ENCODE measurements at places on chromosomes 16 and 17.

- peak; percentile 86 for DNase-seq
Observed at GRCh38 chr17:78375401-78376151, 2.9 kb upstream of the PGS1 start.

DNA sequence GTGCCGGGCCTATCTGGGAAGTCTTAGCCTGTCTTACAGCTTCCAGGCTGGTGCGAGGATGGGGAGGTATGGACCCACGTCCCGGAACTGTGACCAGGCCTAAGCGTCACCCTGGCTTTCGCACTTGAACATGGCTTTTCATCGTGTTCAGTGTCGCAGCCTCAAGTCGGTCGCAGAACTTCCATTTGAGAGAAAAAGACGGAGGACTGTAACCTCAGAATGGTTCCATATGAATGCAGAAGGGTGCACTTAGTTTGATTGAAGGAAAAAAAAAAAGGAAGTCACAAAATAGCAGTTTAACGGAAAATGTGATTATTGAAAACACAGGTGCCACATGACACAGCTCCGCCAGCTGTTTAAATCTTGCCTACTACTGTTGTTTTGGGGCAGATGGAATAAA is 30.2 kb upstream of the JPT2 start:
- no peak for DNase-seq

- peak; percentile 54 for DNase-seq
Observed at GRCh38 chr16:47888142-47888541, 267.7 kb downstream of the ABCC12 start.

- DNase-seq: no peak
Observed at GRCh38 chr17:34114174-34114573, 140.9 kb upstream of the CCL2 start.

- DNase-seq: no peak
Observed at GRCh38 chr16:24699151-24699723, 30.2 kb upstream of the TNRC6A start.

DNA sequence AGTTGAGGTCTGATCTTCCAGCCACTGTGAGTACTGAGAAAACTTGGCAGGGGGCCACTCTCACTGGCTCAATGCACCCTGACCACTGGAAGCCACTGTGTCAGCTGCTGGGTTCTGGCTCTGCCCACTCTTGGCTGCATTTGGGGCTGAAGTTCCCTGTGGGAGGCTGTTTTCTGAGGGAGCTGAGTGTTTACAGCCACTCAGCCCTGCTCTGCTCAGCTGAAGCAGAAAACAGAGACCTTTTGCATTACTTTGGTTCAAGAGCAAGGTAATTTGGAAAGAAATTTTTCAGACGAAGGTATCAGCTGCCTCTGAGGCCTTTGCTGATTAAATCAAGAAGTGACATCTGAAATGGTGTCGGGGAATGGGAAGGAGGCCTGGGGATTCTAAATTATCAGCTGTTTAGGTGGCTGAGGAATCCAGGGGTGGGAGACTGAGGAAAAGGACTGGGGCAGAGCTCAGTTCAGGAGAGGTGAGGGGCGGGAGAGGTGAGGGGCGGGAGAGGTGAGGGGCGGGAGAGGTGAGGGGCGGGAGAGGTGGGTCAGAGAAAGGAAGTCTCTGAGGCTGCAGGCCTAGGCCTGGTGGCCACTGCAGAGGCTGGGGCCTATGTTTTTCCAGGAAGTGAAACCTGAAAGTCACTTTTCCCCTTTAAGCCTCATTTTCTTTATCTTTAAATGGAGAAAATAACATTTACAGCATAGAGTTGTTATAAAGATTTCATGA is at the start of gene ACSM5:
Gene ACSM5 (plus strand): TSS at position 137 of the 723 bp plus-strand sequence. CDS start 1,951 bp downstream, outside the sequence.
- no peak for DNase-seq

DNA sequence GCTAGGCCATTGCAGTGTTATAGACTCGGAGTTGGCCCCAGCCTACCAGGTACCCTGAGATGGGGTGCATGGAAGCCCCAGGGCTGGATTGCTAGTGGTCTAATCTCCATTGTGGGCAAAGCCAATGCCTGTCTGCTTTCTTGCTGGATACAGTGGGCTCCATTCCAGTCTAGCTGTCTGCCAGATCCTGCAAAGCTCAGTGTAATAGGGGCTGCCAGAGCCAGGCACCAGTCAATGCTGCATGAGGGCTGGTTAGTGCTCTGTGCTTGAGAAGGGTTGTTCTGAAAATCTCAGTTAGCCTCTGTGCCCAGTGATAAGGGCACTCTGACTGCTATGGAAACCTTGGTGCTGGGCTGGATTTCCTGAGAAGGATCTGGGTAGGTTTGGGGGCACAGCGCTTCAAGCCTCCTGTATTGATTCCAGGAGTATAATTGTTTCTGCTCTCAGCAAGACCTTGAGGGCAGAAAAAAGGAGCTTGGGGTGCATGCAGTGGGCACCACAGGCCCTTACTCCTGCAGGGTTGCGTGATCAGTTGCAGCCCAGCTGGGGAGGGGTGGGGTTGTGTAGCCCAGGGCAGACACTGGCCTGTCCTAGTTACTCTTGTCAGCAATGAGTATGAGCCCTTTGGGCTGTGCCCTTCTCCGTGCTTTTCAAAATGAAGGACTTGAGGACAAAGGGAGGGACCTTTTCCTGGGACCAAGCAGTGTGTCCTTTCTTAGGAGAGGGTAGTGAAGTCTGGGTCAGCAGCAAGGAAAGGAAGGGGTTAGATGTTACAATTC is 19.0 kb downstream of the SMPD3 start:
- no peak for DNase-seq

GRCh38 chr17:82301916-82302567 is 15.4 kb downstream of the CD7 start:
- DNase-seq: no peak

DNA sequence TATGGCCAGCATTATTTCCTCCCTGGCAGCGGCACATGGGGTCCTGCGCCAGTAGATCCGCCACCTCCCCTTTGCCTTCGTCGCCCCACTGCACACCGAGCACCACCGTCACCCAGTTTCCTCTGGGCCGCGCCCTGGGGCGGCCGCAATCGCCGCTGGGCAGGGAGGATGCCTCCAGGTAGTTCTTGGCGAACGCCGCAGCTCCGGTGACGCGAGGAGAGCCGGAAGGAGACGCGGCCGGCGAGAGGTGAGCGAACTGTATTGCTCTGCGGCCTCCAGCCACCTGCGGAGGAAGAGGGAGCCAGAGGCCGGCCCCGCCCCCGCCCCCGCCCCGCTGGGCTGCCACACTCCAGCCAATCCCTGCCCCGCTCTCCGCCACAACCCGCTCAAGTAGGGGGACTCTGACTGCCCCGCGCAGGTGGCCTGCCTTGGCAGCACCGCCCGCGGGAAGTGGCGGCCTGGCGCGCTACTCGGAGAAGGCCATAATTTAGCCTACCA is 11.8 kb upstream of the SLFN13 start:
- DNase-seq: no peak

DNA sequence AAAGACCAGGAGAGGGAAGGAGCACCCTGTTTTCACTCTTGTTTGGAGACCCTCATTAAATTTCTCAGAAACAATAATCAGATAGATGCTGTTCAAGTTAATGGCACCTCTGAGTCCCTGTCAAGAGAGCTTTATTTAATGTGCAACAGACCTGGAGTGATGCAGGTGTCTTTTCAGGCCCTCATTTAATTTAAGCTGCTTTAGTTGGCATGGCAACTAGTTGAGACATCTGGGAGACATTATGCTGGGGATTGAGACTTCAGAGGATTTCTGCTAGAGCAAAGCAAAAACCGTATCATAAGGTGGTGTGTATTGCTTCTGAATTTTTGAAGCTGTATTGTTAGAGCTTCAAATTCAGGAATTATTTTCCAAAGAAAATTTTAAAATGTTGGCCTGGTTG is 108.5 kb downstream of the NLK start:
- no peak for DNase-seq

DNA sequence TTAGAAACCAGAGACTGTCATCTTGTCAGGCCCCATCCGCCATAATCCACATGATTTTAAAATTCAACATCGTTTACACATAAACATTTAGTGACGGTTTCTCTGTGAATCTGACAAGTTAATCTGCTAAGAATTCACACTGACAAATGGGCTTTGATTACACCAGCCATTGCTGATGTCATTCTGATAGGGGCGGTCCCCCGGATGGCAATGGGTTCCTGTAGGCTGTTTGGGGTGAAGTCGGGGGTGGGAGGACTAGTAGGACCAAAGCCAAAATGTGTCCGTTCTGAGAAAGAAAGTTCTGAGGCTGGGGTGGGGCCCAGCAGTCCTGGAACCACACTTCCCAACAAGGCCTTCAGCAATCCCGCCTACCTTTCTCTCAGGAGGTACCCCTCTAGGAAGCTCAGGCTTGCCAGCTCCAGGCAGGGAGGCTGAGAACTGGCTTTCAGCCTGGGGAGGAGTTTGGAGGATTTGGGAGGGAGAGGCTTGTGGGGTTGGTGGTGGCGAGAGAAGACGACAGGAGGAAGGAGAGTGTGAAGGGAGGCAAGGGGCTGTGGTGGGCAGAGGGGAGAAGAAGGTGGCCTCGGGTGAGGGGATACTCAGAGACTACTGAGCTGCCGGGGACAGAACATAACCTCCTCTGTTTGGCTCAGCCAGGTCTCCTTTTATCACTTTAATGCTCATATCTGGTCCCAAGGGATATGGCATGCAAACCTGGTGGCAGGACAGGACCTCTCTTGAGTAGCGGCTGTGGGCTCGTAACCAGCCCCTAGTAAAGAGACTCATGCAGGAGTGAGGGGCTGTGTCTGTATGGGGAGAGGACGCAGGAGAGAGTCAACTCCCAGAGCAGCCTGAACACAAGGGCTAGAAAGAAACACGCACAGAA is 8.6 kb downstream of the HIC1 start:
- DNase-seq: no peak

DNA sequence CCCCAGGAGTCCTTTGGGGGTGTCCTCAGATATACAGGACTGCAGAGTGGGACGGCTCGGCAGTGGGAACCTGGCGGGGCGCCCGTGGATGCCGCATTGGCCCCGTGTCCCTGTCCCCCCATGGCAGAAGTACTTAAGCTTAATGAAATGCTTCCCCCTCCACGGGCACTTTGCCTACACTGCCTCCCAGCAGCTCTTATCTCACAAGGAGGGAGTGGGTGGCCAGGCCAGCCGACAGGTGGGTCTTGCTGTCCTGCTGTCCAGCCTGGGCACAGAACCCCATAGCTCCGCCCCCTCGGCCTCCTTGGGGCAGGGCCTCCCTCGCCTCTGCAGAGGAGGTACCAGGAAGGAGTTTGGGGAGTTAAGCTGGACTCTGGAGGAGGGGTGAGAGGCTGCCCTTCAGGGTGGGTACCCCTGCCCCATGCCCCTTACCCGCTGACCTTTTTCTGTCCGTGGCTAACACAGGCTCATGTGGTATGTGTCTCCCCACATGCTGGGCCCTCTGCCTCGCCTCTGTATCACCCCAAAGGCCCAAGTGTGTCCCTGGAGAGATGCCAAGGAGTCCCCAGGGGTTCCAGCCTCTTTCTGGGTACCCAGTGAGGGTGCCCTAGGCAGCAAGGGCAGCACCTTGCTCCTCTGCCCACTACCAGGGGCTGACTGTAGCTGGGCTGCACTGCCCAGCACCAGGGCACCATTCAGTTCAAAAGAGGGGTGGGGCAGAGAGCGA is 8.7 kb downstream of the THRA start:
- DNase-seq: no peak

GRCh38 chr17:63774969-63775265 is 947 bp downstream of the DDX42 start:
- no peak for DNase-seq

- DNase-seq: no peak
Observed at GRCh38 chr17:66841328-66841727, 6.4 kb downstream of the CACNG5 start.

DNA sequence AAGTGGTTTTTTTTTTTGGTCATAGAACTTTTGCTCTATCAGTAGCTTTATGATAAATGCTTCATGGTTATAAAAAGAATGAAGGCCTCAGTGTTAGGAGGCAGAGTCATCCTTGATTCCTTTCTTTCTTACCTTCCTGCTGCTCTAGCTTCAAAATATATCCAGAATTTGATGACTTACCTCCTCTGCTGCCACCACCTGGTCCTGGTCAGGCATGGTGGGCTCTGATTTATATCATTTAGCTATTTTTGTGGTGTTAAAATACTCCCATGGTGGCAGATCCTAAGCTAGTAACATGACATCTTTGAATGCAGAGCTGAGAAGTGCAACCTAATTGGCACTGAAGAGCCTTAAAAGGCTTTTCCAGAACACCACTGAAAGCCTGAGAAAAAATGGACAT is 508.8 kb upstream of the CDH8 start:
- no peak for DNase-seq

GRCh38 chr16:87762071-87762571 is 3.7 kb downstream of the KLHDC4 start:
- no peak for DNase-seq

GRCh38 chr16:2819179-2819938 is 2.3 kb downstream of the PRSS21 start:
- DNase-seq: no peak

DNA sequence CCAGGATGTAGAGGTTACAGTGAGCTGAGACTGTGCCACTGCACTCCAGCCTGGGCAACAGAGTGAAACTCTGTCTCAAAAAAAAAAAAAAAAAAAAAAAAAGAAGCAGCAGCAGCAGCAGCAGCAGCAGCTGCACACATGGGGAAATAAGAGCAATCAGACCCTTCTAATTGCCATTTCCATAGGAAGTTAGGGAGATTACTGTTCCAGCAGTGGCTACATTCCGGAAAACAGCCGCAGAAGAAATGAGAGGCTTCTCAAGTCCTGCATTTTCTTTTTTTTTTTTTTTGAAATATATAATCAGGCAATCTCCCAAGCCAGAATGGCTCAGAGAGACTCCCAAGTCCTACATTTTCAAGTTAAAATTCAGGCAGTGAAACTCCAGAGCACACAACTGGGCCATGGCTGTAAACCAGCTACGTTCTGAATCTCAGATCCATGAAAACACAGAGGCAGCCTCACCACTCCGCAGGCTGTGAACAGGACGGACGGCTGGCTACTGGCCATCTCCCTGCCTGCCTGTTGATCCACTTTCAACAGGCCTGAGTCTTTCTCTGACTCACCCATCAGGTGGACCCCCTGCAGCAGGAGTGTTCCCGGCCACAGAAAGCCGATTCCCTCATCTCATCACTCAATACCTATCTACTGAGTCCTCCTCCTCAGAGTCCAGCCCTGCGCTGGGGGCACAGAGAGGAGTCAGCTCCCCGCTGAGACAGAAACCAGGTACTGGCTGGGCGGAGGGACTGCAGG is 15.0 kb downstream of the TRPV1 start:
- peak; percentile 46 for DNase-seq

DNA sequence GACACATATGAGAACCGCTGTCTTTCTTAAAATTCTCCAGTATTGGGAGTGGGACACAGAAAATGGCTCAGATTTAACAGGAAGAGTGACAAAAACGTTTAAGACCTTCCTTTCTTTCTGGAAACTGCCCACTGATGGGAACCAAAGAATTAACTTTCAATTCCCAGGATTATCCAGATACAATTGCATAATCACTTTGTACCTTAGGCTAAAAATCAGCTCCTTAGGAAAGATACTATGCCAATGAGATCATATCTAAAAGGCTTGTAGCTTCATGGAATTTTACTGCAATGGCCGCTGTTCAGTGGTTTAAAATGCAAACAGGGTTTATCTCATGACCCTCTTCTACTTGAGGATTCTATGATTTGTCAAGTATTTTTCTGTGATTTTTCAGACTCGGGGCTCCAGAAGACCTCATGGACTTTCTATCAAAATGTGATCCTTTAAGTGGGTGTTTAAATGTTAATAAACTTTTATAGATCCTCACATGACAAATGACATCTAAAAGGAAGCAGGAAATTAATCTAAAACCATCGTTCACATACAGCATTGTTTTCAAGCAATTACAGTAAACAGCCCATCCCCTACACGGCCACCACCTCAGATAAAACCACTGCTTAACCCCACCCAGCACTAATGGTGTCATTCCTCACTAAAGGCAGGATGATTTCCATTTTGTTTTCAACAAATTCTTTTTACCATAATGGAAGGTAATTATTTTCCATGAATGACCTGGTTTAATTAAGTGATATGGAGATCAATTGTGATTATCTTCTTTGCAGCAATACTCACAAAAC is 31.6 kb upstream of the ERN1 start:
- DNase-seq: no peak

- DNase-seq: no peak
Observed at GRCh38 chr17:60406887-60407286, 15.0 kb upstream of the USP32 start.

All from AG08396 (cell line).